Activated naive CD4-positive, alpha-beta T cell treated with anti-CD3 and anti-CD28 coated beads, Interleukin-2, amount 50 U/mL, for 72 hours (primary cell): ENCODE measurements at places on chromosomes 7 and 10.

DNA sequence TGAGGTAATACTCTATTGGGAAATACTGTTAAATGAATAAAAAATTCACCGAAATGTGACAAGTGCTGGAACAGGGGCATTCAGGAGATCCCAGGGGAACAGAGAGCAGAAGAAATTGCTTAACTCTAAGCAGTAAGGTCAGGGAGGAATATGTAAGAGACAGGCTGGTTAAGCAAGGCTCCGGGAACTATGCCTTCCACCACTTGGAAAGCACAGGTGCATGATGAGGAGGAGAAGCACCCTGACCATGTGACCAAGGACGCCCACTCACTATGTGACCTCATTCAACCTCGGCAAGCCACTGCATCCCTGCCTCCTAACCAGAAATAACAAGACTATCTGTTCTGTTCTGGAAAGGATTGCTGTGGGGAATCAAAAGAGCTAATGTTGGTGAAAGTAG is 218.4 kb downstream of the ELMO1 start:
- DNase-seq: no peak

DNA sequence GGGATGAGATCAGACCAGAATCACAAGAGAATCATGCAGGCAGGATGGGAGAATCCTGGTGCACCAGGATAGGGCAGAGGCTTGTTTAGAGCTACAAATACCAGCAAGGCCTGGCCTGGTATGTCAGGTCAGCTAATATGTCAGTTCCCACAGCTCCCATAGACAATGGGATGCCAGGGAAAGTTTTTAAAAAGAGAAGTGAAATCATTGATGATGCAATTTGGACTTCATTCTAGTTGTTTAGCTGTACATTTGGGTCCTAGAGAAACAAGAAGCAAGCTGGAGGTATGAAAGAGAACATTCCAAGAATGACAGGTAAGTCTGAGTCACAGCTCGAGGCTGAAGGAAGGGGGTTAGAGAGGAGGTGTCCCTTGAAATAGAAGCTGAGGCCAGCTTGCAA is 45.2 kb downstream of the GPR141 start:
- DNase-seq: no peak

- DNase-seq: no peak
These were observed 35.4 kb downstream of the MALSU1 start for GRCh38 chr7:23334482-23335056.

- DNase-seq: no peak
These were observed 272.0 kb downstream of the DPP6 start for GRCh38 chr7:154324196-154324595.

- DNase-seq: no peak
These were observed 192.8 kb upstream of the GDF10 start for GRCh38 chr10:47107007-47107747.

DNA sequence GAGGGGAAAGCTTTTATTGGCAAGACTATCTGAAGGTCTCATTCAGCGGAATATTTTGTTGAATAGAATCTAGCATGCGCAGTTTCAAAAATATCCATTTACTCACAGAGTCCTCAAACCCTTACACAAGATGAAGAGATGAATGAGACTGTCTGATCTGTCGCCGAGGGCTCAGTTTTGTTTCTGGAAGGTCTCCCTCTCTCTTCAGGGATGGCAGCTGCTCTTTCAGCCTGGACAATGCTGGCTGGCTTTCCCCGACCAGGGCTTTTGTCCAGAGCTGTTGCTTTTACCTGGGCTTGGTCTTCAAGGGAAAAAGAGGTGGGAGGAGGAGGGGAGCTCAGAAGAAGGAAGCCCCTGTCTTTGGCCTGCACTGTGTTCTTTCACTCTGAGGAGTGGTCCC is 81.9 kb upstream of the BTBD16 start:
- no peak for DNase-seq

DNA sequence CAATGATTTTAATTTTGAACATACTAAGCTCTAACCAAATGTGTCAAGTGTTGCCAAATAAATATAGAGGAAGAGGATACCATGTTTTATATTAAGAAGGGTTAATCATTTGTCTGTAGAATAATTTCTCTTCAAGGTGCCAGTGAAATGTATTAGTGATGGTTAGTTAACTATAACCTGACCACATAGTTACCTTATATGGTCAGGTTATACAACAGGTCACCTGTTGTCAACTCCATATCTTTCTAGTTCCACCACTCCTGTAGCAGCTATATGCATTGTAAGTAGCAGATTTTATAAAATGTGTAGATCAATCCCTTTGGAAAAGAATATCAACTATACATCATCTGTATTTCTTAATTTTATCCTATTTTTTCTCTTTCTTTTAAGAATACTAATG is 35.1 kb downstream of the PTPRZ1 start:
- DNase-seq: no peak

DNA sequence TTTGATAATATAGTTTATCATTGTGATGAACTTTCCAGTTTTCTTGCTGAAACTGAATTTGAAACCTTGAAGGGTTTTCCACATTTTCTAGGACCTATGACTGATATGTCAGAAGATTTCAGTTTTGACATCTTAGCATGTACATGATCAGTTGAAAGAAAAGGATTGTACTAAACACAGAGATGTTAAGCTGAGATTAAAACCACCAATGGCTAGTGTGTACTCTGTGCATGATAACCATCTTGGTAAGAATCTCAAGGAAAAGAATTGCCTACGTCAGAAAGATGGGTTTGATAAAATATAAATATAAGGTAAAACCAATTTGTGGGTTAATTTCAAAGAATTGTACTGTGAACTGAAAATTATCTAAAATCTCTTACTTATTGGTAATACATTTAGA is 776.4 kb downstream of the GATA3 start:
- no peak for DNase-seq

- no peak for DNase-seq
These were observed 140.1 kb downstream of the PLXNA4 start for GRCh38 chr7:132436121-132436520.

- DNase-seq: no peak
These were observed 51.9 kb downstream of the IKZF1 start for GRCh38 chr7:50356212-50356944.

DNA sequence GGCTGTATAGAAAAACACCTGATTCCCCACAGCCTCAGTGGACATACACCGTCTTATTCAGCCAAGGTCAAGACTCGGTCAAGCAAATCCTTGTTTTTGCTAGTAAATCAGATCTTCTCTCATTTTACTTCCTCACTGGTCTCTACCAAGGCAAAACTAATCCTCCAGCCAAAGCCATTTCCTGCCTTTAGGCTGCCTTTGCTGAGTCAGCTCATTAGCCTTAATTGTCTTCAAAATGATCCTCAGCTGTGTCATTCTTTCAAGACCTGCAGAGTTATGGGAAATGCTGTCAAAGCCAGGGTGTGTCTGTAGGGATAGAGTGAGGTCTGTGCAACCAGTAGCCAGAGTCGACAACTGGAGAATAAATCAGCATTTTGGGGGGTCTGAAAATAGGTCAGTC is 107.2 kb upstream of the FAM180A start:
- DNase-seq: no peak

DNA sequence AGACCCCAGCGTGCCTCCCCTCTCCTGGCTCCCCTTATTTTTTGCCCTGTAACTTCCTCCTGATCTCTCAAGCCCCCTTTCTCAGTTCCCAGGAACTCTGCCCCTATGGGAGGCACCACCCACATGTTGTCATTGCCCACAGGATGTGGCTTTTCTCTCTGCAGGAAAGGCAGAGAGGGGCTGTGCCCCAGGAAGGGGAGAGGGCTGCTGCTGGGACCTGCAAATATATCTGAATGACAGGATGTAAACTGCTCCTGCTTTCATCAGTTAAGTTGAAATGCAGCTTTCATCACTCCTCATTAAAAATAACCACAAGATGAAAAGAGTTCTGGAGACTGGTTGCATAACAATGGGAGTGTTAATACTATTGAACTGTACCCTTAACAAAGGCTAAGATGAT is 103.3 kb downstream of the CLEC2L start:
- DNase-seq: no peak

GRCh38 chr7:33327427-33327826 is 198.1 kb downstream of the BBS9 start:
- DNase-seq: no peak

DNA sequence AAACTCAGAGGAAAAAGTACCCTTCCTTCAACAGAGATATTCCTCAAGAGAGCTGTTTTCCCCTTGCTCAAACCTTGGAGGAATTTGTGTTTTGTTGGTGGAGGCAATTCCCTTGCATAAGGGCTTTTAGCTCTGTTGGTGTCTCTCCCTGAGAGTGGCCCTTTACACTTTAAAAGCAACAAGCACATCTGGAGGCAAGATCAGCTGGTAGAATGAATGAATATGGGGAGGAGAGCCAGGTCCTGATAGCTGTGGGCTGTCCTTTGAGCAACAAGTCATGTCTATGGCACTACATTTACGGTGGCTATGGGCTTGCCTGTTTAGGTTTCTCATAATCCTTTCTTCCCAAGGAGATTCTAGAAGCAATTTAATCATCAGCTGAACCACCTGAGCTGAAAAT is 384.0 kb downstream of the SORCS3 start:
- no peak for DNase-seq

GRCh38 chr7:10210000-10210399 is 763.7 kb upstream of the PHF14 start:
- no peak for DNase-seq

GRCh38 chr10:103630156-103630555 is 136.7 kb downstream of the NEURL1 start:
- no peak for DNase-seq

DNA sequence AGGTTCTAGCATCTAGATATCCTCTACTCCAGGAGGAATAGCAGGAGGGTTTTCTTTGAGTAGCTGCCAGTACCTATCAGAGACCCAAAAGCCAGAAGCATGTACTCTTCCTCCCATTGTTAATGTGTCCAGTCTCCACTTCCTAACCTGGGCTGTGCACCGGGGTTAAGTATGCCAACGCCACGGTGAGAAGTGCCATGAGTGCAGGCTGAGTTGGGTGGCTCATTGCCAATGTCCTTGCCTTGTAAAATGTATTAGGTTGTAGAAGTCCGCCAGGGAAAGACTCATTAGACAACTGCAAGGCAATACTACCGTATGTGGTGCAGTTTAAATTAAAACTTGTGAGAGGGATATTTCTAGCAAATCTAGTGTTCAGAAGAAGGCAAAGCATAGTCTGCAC is 55.0 kb upstream of the PRR15 start:
- DNase-seq: no peak

DNA sequence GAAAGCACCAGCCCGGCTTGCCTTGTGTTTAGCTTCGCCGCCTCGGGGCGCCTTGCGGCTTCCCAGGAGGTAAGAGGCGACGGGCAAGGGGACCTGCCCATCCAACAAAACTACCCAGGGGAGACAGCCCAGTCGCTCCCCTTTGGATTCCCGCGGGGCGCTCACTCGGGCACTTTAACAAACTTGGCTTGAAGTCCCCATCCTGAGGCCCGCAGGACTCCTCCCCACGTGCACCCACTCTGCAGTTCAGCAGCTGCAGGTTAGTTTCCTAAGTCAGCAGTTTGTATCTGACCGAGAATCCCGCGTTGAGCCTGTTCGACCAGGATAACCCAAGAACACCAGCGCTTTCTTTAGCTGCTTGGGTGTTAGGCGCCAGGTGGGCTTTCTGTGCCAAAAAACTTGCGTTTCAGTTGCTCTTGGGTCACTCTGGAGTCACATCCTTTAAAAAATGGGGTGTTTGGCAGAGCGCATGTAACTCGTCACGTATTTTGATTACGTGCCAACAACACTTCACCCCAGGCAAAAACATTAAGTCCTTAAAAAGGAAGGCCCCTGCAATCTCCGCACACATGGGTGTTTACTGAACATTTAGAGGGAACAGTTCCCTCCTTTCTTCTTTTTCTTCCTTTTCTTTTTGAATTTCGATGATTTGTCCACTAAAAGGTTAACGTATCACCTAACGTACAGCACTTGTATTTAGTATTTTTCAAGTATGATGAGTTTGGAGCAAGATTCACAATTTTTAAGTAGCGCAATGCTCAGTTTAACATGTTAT is 876 bp downstream of the DNAH11 start:
- DNase-seq: no peak

- DNase-seq: no peak
These were observed 1395.0 kb downstream of the GATA3 start for GRCh38 chr10:9449530-9449929.

DNA sequence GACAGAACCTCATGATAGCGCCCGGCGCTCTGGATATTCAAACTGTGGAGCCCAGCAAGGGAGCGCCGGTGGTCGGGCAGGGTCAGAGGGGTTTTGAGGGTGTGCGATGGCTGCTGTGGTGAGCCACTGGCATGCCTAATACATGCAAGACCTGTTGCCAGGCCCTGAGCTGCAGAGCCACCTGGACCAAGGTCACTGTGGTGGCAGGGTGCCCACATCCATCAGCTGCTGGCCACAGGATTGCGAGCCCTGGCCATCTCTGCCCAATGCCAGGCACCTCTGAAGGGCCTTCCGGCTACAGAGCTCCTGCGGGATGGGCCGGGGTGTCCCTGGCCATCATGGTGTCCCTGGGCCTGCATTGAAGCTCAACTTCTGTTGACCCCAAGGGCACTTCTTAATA is 123.0 kb upstream of the TNRC18 start:
- DNase-seq: no peak

GRCh38 chr7:105017657-105018365 is 3.8 kb downstream of the KMT2E start:
- no peak for DNase-seq

GRCh38 chr10:130547368-130547767 is 411.2 kb downstream of the GLRX3 start:
- DNase-seq: no peak

DNA sequence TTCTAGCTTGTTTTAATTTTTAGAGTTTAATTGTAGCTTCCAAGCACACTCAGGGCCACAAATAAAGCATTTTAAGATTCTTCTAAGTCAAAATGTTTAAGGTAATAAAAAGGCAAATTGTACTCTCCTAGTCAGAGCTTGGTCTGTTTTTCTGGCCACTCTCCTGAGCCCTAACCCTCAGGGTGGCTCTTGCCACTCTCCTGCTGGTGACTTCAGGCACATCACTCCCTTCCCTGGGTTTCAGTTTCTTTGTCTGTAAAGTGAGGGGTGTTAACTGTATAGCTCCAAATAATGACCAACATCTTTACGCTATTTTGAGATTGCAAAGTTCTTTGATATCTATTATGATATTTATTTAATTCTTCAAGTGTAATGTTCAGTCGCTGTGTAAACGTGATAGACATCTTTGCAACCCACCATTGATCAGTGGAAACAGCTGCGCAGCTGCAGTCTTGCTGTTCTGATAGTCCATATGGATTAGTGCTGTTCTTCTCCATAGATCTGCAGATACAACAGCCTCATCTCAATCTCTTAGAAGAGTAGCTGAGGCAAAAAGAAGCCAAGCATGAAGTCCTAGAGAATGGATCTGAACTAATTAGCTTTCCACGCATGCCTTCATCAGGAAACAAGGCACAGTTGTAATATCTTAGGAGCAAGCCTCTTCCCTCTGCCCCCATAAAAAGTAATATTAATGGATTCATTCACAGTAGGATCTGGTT is 189.9 kb downstream of the PLPP4 start:
- DNase-seq: no peak

GRCh38 chr10:62025901-62026879 is 124.7 kb downstream of the ARID5B start:
- no peak for DNase-seq
